ENCODE measurements at places on chromosomes 3 and 15.
A peak's percentile ranks its signal among the peaks of the same experiment; 100 is the strongest.

DNA sequence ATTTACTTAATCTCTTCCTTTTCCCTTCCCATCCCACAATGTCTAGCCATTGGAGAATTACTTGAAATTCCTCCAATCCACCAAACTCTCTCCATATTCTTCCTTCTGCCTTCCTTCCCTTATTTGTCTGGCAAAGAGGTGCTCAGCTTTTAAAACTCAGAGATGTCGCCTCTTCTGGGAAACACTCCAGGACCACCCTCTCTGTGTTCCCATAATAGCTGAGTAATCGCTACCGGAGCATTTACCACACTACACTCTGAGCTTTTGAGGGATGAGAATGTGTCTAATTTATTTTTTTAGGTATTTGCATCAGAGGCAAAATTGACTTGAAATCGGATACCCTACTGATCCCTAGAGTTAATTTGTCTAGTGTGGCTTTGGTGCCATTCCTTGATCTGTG, 245.7 kb upstream of the TPRG1 start:
- DNase-seq = no peak

DNA sequence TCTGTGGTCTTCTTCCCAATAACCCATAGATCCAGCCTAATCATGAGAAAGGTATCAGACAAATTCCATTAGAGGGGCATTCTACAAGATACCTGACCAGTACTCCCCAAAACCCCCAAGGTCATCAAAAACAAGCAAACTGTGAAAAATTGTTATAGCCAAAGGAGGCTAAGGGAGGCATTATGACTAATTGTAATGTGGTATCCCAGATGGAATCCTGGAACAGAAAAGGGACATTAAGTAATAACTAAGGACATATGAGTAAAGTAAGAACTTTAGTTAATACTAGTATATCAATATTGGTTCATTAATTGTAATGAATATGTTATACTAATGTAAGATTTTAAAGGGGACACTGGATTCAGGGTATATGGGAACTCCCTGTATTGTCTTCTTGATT, 20.4 kb downstream of the SPTSSB start:
- DNase-seq = no peak

DNA sequence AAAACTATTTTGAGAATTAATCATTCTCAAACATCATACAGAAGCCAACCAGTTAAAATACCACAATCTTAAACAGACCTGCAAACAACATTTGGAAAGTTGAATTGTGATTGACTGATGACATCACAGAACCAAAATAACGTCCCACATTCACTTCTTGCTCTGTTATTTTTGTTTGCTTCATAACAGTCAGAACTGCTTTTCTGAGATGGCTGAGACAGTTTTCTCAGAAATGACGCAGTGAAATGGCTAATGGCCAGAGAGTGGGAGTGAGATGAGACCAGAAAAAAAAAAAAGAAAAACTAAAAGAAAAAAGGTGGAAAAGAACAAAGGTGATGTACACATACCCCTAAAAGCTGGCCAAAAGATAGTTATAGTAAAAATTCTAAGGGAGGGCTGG, 1061.2 kb downstream of the FHIT start:
- DNase-seq = no peak

DNA sequence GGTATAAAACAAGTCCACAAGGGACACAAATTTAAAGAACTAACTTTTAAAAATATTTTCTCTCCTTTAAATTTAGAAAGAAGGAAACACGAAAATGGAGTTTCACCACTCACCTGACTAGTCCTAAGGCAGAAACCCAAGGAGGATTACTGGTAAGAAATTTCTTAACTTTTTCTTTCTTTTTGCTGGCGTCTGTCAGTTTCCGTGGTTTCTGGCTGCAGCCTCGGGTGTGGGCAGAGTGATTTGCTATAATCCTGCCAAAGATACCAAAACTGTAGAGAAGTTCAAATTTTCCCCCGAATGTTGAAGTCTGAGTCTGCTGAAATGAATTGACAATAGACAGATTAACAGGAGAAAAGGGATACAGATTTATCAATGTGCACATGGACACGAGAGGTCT, 843.6 kb upstream of the ALCAM start:
- DNase-seq = no peak

GRCh38 chr3:94928921-94929320, 866.1 kb downstream of the NSUN3 start:
- no peak for DNase-seq

DNA sequence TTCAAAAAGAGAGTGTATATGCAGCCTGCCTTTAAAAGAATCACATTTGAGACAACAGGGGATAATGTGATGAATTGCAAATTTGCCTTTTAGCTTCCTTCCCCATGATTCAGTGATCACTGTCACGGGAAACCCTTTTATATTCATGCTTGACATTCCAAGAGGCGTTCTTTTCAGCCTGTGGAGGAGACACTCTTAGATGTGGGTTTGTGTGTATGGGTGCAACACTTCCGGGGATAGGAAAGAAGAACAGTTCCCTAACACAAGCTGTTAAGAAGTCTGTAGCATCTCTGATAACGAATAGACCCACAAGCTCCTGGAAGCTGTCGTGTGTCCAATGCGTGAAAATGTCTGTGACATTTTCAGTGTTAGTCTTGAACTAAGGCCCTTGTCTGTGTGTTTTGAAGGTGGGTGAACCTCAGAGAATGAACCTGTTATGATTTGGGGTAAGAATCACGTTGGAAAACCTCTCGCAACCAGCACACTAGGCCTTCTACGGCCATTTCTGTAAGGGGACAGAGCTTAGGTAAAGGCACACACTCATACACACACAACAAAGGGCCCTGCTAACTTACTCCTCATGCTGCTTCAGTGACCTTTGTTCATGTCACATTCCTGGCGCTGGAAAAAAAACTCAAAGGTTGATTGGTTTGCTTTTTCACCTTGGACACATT, 229.2 kb upstream of the ST8SIA2 start:
- no peak for DNase-seq

DNA sequence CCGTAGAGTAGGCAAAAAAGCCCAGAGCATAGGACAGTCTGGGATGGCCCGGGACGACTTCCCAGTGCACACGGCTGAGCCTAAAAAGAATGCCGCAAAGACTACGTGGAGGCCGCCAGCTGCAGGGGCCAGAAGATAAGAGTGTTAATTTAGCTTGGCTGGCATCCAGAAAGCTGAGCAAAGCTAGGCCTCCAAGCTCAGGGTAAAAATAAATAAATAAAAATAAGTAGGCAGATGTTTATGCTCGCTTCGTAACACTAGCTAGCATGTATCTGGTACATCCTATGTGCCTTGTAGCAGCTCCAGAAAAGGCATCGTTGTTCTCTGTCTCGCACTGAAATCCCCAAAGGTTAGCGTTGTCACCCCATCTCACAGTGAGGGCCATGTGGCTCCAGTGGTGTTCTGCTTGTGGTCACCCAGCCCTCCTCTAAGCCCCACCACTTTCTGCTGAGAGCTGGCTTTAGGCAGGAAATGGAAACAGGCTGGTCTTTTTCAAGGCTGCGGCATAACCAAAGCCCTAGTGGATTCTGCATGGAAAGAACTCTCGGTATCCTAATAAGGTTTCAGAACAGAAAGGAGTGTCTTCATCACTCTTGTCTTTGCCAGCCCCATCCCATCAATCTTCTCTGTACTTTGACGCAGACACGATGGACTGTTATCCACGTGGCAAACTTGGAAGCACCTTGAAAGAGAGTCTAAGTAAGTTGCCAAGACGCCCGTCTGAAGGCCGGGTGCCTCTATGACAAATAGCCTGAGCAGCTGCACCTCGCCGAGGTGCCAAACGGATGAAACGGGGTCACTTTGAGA, 58.1 kb upstream of the MEF2A start:
- DNase-seq = peak; percentile 82

DNA sequence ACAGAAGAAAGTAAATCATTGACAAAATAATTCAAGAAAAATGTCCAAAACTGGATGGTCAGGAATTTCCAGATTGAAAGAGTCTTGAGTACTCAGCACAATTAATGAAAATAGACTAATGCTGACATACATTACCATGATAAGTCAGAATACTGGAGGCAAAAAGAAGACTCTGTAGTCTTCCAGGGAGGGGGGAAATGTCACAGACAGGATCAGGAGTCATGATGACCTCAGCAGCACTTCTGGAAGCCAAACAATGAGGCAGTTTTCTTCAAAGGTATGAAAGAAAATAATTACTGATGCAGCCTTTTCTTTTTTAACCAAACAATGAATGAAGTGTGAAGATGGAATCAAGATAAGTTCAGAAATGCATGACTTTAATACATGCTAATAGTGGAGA, 30.1 kb upstream of the SLC22A13 start:
- DNase-seq = peak; percentile 7
